Stimulated activated CD8-positive, alpha-beta memory T cell treated with anti-CD3 and anti-CD28 coated beads, Interleukin-2, amount 100 ng/mL, for 1 hour (primary cell): ENCODE measurements at places on chromosomes 4 and X.

DNA sequence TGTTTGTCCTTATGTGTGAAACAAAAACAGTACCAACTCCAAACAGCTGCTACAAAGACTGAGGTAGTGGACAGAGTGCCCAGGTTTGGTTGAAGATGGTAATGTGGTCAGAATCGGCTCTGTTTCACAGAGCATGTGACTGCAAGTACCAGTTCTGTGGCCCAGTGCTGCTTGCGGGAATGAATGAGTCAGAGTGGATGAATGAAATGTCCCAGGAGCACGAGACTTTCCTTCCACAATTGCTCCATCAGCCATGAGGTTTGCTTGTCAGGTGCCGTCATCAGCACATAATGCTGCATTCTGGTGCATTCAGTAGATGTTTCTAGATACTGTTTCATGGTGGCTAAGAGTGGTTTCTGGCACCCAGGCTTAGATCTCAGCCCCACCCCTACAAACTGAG lies 84.2 kb downstream of the GPR143 start:
- DNase-seq, result no peak

DNA sequence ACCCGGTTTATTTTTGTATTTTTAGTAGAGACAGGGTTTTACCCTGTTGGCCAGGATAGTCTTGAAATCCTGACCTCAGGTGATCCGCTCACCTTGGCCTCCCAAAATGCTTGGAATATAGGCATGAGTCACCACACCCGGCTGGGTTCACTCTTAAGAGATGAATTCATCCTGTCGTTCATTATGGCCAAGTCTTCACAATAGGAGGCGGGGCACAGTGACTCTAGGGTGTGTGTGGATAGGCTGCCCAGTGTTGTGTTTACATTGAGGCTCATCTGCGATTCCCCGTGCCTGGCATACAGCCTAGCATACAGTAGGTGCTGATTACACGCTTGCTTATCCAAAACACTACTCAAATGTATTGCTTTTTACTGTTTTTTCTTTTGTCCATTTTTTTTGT lies 41.3 kb upstream of the IGFBP7 start:
- no peak for DNase-seq

- DNase-seq, result no peak
Measured at GRCh38 chr4:108846568-108846967, 83.7 kb upstream of the ETNPPL start.

- no peak for DNase-seq
Measured at GRCh38 chrX:27229721-27230120, 233.4 kb downstream of the PPP4R3C start.

- DNase-seq, result no peak
Measured at GRCh38 chrX:72107320-72107719, 24.4 kb downstream of the RTL5 start.

DNA sequence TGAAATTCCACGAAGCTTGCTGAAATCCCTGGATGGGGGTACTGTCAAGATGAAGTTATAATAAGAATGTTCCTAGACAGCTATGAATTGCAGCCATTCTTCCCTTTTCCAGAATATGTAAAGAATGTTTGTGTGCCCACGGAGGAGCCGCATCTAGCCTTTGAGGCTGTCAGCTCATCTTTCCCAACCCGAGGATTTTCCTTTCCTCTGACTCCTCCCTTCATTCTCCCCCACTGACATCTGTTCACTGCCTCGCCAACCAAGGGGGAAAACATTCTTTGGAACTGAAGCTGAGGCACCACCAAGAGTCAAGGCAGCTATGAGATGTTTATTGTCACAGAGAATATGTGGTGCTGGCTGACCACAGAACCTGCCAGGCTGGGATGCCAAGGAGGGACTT lies 8.8 kb downstream of the NHSL2 start:
- DNase-seq, result no peak

DNA sequence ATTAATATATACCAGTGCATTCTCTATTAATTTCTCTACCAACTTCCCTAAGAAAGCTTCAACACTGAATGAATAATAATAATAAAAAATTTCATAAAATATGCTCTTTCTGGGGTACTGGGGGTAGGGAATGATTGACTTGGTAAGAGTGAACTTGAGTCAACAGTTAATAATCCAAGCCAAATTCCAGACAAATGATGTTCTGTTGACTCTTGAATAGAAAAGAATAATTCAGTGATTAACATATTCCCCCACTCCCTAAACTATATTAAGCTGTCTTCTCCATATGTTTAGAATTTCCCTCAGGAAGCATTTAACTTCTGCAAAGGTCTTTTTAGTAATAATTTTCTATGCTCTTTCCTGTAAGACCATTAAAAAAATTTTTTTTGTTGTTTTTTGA lies 12.3 kb downstream of the PGRMC2 start:
- DNase-seq, result no peak

DNA sequence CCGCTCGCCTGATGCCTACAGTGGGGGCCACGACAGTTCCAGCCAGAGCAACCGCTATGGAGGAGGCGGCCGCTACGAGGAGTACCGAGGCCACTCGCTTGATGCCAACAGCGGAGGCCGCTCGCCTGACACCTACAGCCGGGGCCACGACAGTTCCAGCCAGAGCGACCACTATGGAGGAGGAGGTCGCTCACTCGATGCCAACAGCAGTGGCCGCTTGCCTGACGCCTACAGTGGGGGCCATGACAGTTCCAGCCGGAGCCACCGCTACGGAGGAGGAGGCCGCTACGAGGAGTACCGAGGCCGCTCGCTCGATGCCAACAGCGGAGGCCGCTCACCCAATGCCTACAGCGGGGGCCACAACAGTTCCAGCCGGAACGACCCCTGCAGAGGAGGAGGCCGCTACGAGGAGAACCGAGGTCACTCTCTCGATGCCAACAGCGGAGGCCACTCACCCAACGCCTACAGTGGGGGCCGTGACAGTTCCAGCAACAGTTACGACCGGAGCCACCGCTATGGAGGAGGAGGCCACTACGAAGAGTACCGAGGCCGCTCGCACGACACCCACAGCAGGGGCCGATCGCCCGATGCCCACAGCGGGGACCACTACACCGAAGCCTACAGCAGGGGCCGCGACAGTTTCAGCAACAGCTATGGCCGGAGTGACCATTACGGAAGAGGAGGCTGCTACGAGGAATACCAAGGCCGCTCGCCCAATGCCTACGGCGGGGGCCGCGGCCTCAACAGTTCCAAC lies 2.5 kb downstream of the RBMXL3 start:
- no peak for DNase-seq

- no peak for DNase-seq
Measured at GRCh38 chr4:4402966-4403365, 16.1 kb downstream of the NSG1 start.

DNA sequence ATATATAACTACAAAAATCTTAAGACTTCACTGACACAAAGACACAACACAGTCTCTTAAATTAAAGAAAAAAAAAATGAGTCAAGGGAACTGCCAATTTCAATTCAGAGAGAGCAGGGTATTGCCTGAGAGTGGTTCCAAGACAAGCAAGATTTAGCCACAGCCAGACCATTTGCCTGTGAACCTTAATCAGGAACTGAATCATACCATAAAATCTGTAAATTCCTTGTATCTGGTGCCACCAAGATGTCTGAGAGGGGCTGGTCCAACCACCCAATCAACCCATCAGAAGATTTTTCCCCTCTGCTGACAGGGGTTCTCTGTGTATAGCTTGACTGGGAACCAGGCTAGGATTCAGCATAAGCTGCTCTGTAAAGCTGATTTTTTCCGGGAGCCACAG lies 159.2 kb downstream of the CPEB2 start:
- DNase-seq, result no peak

DNA sequence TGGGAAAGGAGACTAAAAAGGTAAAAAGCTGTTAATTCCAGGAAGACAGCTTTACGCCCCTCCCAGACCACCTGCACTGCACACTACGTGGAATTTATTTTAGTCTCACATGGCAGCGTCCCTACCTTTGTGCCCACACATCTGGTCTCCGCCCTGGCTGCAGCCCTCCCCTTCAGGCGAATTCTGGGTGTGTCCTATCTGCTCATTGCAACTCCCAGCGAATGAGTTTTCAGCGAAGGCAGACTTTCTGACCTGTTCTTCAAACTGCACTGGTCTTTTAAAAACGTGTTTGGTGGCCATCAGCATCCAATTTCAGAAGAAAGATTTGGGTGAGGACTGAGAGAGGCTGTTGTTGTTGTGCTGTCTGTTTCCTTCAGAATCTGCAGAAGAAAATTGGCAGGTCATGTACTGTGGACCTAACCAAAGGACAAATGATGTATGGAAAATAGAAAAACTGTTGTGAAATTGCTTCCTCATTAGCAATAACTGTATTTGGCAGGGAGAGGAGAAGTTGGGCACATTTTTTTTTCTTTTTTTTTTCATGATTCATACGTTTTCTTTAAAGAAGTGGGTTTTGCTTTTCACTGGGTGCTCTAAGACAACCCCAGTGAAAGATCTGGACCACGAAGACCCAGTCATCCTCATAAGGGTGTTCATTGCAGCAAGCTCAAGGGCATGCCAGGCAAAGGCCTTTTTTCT lies 4.2 kb downstream of the TLR8 start:
- DNase-seq, result no peak

DNA sequence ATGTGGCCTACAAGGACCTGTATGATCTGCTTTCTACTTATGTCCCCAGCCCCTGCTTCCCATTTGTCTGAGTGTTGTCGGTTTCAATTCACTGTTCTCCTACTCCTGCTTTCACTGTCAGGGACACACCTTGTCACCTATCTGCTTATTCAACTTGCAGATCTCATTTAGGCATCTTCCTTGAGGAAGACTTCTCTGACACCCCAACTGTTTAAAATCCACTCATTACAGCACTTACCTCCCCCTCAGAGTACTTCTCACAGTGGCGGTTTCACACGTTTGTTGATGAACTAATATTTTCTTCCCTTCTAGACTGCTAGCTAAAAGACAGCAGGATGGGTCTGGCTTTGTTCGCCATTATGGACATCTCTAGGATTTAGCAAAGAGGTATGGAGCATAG lies 279.9 kb upstream of the TET2 start:
- no peak for DNase-seq

GRCh38 chrX:69987691-69988090 lies 62.0 kb downstream of the AWAT2 start:
- DNase-seq, result no peak

DNA sequence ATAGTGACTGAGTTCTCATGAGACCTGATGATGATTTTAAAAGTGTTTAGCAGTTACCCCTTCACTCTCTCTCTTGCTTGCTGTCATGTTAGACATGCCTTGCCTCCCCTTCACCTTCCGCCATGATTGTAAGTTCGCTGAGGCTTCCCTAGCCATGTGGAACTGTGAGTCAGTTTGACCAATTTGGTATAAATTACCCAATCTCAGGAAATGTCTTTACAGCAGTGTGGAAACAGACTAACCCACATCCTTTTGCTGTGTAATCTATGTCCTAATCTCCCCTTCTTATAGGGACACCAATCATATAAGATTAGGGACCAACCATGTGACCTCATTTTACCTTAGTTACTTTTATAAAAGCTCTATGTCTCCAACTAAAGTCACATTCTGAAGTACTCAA lies 677.8 kb downstream of the ADGRL3 start:
- no peak for DNase-seq
